ENCODE measurements at places on chromosomes 5 and 9.
A peak's percentile ranks its signal among the peaks of the same experiment; 100 is the strongest.

DNA sequence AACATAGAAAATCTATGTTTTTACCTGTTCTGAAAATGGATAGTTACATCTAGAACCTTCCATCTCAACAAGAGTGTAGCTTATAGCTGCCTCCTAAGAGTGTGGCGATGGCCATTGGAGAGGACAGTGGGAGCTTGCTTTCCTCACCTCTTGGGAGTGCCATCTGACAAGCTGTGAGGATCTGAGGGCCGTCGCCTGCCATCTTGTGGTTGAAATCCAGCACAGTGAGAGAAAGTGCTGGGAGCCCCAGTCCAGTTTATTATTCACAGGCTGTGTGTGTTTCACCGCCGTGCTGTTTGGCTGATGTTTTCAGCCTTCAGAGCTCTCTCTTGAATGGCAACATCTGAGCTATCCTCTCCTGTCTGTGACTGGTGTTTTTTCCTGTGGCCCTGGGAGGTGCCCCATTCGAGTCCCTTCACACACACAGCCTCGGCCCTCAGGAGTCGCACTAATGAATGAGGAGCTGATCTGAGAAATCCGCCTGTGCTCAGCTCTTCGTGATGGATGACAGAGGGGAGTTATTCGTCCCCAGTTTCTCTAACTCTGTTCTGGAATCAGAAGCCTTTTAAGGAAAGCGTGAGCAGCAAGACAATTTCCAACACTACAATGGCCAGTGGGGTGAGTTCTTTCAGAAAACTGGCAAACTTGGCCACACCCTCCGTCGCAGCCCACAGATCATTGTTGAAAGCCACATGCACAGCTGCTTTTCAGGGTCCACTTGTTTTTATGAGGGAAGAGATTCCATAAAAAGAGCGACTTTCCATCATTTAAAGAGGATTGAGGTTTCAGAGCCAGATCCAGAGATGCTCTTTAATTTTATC is 170.3 kb downstream of the PDZD2 start:
- peak; percentile 80 for DNase-seq

- DNase-seq: no peak
These were observed 77.3 kb downstream of the MAMDC2 start for GRCh38 chr9:70120834-70121510.

- DNase-seq: no peak
These were observed 24.5 kb upstream of the NRARP start for GRCh38 chr9:137326445-137327065.

DNA sequence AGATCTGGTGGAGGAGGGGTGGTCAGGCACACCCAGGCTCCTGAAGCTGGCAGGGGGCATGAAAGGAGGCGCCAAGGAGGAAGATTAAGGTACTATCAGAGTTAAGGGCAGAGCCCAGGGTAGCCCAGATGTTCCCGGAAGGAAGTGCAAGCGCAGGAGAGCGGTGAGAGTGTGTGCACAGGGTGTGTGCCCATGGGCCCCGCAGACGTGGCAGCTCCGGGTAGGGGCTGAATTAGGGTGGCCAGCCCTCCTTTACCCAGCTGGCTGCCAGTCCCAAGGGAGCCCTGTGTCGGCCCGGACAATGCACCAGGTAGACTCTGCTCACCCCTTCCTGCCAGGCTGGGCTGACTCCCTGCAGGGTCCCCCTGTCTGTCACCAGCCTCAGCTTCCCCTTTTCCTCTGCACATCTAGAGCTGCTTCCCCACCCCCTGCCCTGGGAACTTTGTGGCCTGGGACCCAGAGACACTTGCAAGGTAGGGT is at the start of gene SMIM33:
Gene SMIM33, plus strand, starts transcription at position 184 of the 480 bp plus-strand sequence. Its CDS starts 118 bp downstream, at position 302.
- DNase-seq: no peak

- DNase-seq: no peak
These were observed 13.3 kb downstream of the MYOZ3 start for GRCh38 chr5:150674341-150674821.

DNA sequence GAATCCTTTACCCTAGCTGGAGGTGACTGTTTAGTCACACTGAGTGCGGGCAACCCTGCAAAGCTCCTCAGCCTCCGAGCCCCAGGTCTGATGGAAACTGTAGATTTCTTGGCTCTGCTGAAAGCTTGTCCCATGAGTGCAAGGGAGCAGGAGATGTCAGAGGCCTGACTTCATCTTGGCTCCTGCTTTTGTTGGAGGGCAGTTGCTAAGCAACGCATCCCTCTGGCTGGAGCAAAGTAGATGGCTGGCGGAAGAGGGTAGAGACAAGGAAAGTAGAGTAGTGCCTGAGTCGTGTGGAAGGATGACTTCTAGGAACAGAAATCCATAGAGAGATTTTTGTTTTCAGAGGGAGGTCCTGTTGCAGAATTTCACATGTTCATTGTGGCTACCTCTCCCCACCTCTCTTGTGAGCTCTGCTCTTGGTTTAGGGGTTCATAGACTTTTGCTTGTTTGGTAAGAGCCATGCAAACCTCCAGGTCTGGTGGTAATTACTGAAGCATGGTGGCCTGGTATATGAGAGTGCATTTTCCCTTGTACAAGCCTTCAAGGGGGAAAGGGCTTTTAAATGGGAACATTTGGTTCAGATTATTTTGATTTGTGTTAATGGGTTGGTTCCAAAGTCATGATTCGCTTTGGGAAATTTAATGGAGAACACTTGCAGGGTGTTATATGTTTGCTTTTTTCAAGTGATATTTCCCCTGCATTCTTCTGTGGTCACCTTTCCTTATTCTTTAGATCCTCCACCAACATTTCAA is 71.5 kb downstream of the ARHGAP26 start:
- DNase-seq: no peak
